Substantia nigra (tissue), 51 donors: ENCODE measurements at places on chromosomes 2 and 18.

DNA sequence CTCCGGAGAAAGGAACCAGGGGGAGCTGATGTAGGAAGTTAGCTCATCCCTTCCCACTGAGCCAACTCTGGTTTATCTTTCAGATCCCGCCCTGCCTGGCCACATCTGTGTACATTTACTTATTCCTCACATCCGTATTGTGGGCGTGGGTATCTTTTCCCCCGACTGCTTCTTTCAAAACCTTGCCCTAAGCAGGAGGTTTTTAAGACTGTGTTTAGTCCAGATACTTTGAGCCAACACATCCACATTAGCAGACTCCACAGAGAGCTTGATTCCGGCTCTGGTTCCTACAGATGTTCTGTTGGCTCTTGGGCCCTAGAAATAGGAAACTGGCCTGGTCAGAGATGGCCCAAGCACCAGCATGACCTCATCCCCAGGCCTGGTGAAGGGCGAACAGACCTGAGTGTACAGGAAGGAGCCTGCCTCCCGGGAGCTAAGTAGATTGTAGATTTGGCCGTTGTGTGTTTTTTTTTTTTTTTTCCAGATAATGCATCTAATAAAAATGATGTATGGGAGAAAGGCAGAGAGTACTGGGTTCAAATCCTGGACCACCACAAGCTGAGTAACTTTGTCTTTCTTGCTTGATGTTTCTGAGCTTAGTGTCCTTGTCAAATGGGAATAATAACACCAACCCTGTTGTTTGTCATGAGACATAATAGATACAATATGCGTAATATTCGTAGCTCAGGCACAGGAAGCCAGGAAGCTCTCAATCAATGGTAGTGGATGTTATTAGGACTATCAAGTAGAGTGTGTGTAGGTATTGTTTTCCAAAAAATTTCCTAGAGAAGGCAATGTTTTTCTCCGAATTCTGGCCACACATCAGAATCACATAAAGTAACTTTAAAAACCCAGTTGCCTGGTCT lies 92.3 kb downstream of the PRKCE start:
- no peak for DNase-seq

DNA sequence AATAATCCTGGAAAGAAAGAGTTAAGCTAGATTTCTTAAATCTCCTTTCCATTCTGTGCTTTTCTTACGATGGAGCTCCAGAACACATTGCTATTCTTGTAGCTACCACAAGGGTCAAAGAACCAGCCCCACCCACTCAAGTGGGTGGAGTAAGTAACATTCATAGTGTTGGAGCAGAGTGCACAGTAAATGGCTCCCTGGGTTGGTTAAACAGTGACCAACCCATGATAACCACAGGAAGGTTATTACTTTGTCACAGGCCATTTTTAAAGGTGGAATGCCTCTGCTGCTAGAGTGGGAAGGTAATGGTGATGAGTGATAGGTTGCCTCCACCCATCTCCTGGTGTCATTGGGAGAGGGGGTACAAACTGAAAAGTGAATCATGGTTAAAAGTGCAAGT lies 13.9 kb downstream of the ARPC2 start:
- no peak for DNase-seq

DNA sequence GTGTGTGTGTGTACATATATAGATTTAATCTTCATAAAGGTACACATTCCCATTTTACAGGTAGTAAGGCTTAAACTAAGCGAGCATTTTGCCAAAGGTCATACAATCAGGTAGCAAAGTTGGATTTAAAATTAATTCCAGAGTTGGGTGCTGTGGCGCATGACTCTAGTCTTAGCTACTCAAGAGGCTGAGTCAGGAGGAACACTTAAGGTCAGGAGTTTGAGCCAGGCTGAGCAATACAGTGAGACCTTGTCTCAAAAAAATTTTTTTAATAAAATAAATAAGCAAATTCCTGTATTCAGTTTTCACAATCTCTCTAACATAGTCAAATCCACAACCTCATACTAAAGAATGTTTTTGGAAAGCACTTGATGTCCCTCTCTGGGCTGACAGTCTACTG lies 111.5 kb upstream of the LDLRAD4 start:
- no peak for DNase-seq

DNA sequence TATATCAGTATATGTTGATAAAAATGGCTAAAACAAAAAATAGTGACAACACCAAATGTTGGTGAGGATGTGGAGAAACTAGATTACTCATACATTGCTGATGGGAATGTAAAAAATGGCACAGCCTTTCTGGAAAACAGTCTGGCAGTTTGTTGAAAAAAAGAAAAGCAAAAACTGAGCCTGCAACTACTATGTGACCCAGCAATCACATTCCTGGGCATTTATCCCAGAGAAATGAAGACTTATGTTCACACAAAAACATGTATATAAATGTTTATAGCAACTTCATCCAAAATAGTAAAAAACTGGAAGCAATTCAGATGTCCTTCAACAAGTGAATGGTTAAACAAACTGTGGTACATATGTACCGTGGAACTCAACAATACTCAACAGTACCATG lies 7.5 kb upstream of the KDSR start:
- DNase-seq: no peak

GRCh38 chr18:42080340-42080739 lies 125.3 kb downstream of the PIK3C3 start:
- no peak for DNase-seq

- no peak for DNase-seq
Measured at GRCh38 chr2:11711751-11712150, 34.7 kb upstream of the LPIN1 start.

- DNase-seq: no peak
Measured at GRCh38 chr2:241123816-241124536, 21.9 kb upstream of the MTERF4 start.

GRCh38 chr2:233556881-233557736 lies 9.5 kb downstream of the USP40 start:
- no peak for DNase-seq

DNA sequence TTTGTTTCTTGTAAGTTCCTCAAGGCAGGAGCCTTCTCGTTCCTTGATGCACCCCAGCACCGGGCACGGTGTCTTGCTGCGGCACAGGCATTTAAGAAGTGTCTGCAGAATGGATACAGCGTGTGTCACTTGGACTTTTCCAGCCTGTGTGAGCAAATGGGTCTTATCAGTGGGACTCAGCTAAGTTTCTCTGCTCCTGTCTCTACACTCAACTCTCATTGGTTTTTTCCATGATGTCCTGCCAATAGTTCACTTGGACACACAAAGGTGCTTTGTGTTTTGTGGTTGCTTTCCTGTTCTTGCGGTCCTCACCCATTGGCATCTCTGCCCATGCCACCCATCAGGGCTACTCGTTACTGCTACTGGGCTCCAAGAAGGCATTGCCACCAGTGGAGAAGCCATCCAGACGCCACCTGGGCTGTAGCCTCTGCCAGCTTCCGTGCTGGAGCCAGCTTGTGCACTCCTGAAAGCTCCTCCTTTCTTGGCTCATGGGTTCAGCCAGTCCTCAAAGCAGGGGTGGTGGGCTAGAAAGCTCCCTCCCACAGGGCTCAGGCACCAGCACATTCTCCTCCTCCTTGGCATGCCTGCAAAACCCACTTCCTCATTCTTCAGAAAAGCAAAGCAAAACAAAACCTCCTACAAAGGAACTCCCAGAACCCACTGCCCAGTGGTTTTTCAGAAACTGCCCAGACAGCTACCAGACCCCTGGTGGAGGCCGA lies 41.4 kb downstream of the IL1R2 start:
- peak; percentile 63 for DNase-seq

- DNase-seq: no peak
Measured at GRCh38 chr2:174145827-174146226, 102.5 kb downstream of the OLA1 start.
